ENCODE measurements at places on chromosomes 4 and X.

DNA sequence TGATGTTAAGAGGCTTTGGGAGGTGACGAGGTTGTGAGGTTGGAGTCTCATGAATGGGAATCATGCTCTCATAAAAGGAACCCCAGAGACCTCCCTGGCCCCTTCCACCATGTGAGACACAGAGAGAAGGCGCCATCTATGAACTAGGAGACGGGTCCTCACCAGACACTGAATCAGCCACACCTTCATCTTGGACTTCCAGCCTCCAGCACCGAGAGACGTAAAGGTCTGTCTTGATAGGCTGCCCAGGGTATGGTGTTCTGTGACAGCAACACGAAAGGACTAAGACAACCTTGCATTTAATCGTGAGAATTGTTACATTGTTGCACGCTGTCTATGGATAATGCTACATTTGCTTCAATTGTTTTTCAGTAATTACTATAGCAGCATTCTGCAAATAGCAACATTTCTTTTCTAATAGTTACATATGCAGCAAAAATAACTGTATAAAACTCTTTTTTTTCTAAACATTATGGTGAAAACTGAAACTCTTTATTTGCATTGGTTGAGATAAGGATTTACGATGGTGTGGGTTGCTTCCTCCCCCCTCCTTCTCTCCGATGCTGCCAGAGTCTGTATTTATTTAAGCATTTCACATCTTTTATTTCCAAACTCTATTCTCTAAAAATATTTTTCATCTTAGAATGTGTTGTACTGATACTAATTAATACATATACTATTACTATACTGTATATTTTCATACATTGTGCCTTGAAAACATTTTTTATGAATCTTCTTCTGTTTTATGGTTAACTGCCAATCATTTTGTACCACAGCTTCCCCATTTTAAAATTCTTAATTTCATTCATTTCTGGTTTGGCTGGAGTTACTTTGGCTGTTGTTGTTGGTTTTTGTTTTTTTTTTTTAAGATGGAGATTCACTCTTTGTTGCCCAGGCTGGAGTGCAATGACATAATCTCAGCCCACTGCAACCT, 26.4 kb upstream of the AKAP17A start:
- no peak for DNase-seq

DNA sequence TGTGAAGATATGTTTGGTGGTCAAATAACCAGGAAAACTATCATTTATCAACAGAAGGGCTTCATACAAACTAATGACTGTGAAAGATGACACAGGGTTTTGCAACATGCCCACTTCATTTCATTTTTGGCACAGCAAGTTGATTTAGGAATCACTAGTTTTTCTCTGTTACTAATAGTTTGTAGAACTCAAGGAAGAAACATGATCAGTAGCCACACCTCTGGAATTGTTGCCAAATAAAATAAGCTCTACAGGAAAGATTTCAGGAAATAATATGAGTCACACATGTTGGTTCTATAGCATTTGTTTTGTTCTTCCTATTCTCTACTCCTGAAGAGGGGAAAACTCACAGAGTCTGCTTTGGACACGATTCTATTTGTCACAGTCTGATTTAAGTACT, 255.4 kb downstream of the TLL1 start:
- no peak for DNase-seq

- DNase-seq: no peak
Measured at GRCh38 chrX:117996918-117997480, 119.6 kb downstream of the KLHL13 start.

DNA sequence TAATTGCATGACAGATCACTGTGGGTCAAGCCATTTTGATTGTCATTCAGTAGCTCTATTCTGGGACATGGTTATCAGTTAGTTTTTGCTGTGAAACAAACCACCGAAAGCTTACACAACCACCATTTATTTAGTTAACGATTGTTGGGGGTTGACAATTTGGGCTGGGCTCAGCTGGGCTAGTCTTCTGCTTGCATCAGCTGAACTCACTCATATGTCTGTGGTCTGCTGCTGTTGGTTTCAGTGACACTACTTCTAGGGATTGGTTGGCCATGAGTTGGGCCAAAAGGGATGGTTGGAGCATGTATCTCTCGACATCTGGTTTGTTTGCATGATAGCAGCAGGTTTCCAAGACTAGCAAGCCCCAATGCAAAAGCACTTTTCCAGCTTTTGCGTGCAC, 5.3 kb upstream of the SMIM10 start:
- no peak for DNase-seq

DNA sequence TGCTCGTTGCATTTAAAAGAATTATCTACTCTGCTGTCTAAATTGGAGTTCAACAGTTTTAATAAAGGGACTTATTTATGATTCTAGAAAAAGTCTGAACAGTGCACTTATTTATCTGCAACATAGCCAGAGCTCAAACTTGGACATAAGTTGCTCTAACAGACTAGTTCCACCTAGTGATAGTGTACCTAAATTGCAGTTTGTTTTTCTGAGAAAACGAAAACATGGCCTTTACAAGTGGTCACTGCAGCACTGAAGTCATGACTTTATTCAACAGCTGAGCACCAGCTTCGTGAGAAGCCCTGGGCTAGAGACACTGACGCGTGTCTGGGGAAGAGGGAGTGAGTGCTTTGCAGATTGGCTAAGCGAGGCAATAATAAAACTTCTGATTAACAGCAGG, 77.3 kb upstream of the IGSF1 start:
- DNase-seq: no peak

GRCh38 chrX:94178145-94178788, 504.3 kb downstream of the FAM133A start:
- no peak for DNase-seq

- DNase-seq: no peak
Measured at GRCh38 chrX:45140812-45141211, 59.9 kb downstream of the DIPK2B start.

GRCh38 chr4:180578175-180578574, 1665.0 kb upstream of the TENM3 start:
- DNase-seq: no peak

DNA sequence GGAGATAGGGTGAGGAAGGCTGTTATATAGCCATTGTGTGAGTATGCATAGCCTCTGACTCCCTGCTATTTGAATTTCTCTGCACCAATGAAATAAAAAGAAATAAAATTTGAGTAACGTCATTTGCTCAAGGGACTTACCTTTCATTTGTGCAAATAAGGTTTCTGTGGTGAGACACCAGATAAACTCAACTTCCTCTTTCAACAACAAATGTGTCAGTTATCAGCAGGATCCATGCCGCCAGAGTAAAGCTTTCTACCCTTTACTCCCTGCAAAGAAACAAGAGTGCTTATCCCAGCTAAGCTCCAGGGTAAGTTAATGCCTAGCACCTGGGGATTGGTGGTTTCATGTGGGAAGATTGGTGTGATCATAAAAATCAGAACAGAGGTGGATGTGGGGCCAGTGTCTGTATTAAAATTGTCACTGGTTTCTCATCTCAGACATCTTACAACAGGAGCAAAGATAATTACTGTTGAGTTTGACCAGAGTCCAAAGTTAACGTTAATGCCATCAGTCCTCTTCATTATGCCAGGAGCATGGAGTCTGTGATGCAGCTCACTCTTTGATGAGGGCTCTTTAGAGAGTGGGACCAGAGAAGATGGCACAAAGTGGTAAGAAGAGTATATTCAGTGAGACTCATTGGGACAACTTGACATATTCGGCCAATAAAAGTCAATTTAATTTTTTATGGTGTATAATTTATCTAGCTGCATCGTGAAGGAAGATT, at the start of gene P2RY10:
P2RY10 (plus strand) TSS at position 206 of the 727 bp plus-strand sequence. CDS start 15,130 bp downstream, outside the sequence.
- no peak for DNase-seq

DNA sequence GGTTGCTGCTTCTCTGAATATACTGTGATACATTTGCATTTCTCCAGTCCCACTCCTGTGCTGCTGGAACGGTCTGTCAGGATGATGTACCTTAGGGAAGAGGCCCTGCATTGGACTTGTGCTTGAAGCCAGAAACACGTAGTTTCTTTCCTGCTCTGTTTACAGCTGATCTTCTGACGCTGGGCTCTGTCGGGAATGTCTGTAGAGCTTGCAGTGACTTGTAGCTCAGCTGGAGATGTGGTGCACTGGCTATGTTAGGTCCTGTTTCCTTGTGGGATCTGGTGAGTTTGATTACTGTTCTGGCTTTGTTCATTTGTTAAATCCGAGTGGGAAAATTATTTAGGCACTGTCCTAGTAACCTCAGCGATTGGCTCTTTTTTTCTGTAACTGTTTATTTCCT, 137.2 kb upstream of the WDR1 start:
- no peak for DNase-seq

DNA sequence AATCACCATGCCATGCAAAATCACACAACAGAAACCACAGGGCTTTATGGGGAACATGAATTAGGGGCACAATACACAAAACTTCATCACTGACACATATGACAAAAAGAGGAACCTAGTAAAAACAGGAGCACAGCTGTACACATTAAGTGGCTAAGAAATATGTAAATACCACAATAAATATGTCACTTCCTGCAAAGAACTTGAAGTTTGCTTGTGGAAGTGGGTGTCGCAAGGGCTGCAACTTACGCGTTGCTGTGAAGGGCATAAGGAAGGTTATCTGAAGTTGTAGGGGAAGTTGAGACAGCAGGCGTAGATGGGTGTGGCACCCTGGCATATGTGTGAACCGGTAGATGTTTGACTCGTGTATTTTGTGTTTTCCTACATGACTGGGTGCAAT, 42.4 kb downstream of the CLCN4 start:
- no peak for DNase-seq

GRCh38 chr4:142713282-142714030, 132.6 kb downstream of the INPP4B start:
- DNase-seq: no peak

GRCh38 chr4:169557061-169557636, 55.2 kb downstream of the NEK1 start:
- no peak for DNase-seq

GRCh38 chrX:42276982-42277690, 353.8 kb upstream of the CASK start:
- no peak for DNase-seq

DNA sequence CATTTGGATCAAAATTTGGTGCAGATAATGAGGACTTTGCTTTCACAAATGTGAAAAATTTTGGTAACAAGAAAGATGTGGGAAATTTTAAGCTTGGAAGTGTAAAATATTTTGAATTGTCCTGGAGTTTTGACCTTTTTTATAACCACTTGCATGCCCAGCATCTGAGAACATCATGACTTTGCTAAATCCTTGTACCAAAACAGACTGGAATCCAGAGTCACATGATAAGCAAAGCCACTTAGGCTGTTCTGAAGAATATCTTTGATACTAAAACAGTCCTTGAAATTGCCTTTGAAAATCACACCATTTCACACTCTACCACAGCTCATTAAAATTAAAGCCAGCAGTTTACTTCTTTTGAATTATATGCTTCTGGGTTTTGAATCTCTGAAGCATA, 2.5 kb upstream of the PPM1K start:
- DNase-seq: no peak

DNA sequence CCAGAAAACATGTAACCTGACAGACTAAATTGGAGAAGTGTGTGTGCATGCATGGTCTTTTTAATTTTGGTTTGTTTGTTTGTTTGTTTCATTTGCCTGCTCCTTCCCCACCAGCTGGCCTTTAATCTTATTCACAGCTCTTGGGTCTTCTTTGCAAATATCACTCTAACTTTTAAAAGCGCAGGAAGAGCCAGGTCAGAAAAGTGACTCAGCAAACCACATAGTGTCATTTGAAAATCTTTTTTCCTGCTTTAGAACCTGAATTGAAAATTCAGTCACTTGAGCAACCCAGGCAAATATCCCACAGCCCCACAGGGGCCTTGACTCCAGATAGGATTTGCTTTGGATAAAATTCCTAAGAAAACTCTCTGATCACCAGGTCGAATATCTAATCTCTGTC, 4.6 kb downstream of the TMEM255A start:
- no peak for DNase-seq
